ENCODE measurements at places on chromosomes 12 and 14.

DNA sequence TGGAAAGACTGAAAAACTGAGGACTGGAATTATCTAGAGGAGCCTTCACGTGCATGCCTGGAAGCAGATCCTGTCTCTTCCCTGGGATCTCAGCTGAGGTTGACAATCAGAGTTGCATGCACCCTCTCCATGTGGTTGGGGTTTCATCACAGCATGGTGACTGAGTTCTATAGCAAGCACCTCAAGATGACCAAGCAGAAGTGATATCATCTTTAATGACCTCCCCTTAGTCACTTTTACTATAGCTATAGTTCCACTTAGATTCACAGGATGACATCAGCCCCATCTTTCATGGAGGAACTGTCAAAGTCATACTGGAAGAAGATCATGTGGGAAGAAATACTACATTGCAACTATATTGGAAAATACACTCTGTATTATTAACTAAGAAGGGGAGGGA lies 105.8 kb upstream of the ATXN7L3B start:
- no peak for DNase-seq

DNA sequence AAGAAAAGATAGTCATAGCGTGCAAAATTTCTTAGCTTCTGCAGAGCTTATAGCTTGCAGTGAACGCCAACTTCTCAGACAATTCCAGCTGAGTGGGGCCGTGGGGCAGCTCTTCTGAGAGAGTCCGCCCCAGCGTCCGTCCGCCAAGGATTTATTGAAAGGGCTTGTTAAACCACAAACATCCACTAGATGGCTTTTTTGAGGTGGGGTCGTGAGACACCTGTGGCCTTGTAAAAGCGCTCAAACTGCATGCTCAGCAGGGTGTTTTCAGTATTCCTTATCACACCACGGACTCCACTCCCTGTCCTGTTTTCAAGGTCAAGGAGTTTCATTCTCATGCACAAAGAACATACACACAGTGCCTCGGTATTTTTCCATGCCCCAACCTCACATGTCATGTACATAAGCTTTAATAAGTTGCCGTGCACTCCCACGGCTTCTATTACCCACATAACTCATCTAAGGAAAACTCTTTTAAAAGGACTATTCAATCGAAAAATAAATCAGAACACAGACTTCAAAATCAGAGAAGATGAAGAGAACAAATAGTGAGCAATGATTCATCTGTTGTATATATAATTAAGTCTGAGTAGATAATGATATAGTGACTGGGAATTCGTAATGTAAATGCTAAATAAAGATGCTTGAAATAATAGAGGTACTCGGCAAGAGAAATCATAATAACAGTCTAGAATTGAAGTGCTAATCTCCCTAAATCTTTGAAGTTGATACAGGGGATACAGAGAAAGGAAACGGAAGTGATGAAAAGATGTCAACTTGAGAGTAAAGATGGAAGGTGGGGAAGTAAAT lies 46.7 kb downstream of the WBP11 start:
- no peak for DNase-seq

DNA sequence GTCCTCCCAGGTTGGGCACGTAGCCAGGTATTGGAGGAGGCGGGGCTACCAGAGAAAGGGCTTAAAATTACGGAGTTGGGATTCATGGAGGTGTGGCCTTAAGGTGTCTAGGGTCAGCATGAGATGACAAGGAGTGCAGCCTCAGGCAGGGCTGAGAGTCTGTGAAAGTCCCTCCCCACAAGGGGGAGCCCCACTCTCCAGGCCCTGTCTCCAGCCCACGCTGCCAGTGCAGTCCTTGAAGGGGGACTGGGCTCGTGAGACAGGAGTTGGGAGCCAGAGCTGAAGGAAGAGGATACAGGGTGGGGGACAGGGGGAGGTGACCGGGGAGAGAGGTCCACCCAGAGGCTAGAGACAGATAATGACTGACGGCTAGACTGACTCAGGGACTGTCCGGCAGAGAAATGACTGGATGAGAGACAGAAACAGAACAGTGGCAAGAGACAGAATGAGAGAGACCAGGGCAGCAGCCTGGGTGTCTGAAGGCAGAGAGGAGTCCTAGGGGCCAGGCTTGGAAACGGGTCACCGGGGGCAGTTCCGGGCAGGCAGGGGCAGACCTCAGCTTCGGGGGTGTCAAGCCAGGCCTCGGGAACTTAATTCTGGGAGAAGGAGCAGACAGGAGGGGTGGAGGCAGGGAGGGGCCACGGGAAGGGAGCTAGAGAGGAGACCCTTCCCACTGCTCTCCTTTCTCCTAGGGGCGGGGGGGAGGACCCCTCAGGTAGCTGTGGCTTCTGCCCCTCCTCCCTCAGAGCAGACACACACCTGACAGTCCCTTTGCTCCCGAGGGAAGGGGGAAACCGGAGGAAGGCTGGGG lies 970 bp downstream of the CDH24 start:
- peak; percentile 71 for DNase-seq

GRCh38 chr12:111006621-111007020 lies 86.2 kb upstream of the MYL2 start:
- no peak for DNase-seq

DNA sequence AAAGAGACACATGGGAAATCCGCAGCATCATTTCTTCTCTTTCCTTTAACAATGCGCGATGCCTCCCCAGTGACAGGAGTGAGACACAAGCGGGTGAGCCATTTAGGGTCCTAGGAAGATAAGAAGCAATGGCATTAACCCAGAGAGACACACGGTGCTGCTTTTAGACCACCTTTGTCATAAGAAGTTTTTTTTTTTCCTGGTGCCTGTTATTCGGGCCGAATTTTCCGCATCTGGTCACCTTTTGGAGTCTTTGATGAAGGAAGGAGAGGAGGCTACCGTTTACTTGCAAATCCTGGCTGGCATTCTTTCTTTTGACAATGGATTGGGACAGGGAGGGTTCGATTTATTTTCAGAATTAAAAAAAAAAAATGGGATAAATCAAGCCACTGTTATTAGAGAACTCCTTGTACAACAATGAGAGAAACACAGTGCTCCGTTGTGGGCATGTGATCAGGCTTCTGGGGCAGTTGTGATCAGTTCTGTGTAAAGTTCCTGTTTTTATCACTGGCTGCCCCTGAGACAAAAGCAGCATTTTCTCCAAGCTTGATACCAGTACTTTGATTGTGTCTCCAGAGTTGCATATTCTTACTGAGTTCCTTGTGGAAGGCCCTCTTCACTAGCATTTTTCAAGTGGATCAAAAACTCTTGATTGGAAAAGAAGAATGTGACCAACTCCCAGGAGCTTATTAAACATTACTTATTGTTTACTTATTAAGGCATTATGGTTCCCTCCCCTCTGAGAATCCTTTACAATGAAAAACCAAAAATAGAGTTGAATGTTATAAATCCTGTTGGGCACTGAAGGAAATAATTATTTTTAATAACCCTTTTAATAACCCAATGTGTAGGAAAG lies 1.1 kb downstream of the DIP2B start:
- no peak for DNase-seq

- peak; percentile 9 for DNase-seq
Measured at GRCh38 chr12:132152411-132152821, 8.2 kb downstream of the NOC4L start.

- no peak for DNase-seq
Measured at GRCh38 chr12:39065455-39065854, 160.1 kb upstream of the CPNE8 start.

DNA sequence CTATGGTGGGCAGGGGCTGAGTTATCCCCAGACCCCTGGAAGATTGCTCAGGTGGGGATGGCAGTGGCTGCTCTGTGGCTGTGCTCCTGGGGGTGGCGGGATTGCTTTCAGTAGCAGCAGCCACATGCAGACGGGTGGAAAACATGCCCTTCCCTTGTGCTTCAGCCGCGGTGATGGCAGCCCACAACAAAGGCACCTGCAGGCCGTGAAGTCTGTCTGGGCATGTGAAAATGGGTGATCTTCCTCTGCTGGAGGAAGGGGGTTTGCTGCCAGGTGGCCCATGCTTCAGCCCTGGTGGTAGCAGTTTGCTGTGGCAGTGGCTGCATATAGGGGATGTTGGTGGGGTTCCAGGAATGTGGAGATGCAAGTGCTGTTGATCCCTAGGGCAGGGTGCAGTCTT lies 326.2 kb upstream of the RGS6 start:
- no peak for DNase-seq

DNA sequence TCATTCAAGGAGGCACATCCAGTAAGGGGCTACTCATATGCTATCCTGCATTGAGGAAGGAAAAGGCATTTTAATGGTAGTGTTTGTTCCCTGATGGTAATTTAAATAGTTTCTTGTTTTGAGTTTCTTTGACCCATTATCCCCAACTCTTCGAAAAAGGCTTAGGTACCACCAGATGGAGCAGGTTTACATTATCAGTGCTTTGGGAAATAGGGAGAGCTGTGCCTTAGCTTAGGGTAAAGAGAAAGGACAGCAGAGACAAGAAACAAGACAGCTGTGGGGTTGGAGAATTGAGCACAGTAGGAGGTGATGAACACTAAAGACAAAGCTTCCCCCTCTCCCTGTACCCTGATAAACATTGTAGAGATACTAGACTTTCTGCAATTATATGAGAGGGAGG lies 29.1 kb upstream of the HELB start:
- DNase-seq, result no peak

GRCh38 chr14:75053396-75054291 lies 2.4 kb upstream of the MLH3 start:
- no peak for DNase-seq

DNA sequence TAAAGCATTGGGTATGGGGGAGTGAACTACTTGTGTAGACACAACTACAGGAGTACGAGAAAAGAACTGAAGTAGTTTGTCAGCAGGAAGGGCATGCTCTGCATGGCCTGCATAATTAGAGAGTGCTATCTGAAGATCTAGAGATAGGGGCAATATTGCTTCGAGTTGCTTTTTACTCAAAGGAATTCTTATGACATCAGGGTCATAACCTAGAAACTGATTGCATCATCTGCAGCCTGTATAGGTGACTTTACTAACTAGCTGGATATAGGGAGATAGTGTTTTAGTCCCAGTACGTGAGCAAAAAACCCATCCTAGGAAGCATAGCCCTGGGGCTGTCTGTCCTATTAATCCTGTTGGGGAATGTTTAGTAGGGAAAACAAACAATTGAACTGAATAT lies 39.8 kb downstream of the TMTC3 start:
- DNase-seq, result no peak

DNA sequence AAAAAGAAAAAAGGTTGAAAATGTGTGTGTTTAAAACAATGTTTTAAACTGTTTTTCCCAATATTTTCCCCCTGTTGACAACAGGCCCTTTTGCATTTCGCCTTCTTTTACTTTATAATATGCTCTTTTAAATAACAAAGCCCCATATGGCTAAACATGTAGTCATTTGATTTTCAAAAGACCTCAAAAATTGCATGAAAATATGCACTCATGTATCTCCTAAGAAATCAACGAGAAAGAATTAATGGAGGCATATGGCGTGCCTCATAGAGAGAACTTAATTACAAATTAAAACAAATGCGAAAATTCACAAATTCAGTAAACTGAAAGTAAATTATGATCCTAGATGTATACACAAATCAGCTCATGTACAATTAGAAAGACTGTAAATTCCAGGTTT lies 202.6 kb upstream of the FOXN3 start:
- no peak for DNase-seq

DNA sequence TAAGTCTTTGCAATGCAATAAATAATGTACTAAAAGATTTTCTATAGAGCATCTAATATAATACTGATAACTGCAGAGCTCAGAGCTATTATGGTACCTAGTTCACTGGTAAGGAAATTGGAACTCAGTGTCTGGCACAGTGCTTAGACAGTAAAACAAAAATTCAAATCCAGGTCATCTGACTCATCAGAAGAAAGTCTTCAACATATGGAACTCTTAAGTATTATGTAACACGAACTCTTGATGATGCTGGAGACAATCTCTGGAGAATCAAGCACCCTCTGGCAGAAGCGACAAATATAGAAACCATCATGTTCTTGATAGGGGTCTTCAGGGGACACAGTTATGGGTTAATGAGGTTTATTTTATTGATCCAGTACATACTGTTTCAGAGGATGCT lies 37.3 kb upstream of the TRHDE start:
- no peak for DNase-seq

- no peak for DNase-seq
Measured at GRCh38 chr12:91986084-91986483, 159.6 kb downstream of the BTG1 start.

DNA sequence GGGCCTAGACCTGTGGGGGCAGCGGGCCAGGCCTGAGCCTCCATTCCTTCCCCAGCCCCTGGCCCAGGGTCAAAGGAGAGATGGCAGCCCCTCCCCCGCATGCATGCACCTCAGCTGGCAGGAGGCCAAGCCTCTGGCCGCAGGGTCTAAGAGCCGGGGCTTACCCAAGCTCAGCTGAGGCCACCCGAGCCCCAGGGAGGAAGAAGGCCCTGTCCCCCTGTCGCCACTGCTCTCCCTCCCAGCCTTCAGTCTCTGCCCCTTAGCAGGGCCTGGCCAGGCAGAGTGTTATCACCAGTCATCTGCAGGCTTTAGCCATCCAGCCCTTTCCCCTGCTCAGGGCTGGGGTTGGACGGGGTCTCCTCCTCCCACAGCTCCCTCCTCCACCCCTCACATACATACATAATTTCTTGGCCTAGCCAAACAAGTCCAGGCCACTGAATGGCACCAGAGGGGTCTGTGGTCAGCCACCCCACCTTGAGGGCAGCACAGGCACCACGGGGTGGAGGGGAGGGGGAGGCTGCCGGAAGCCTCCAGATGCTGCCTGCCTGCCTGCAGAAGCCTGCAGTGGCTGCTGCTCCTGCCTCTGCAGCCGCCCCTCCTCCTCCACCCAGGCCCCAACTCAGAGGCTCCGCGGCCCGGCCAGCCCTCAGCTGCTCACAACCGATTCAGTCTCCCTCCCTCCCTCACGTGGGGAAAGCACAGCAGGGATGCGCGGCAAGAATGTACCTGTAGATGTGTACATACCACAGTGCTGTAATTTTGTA lies 22.8 kb downstream of the RAB35 start:
- no peak for DNase-seq

DNA sequence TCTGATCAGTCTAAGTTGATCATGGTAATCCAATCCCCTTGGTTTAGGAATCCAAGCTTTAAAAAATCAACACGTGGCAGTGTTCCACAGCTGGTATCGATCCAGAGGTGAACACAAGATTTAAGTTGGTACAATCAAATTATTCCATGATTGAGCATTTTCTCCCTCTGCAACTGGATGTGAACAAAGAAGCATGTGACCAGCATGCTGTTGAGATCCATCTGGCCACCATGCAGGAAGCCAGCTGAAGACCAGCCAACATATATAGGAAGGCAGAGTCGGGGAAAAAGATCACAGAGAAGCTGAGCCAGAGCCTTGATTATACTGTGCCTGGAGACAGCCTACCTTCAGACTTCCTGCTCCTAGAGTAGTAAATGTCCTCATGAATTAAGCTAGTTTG lies 158.3 kb downstream of the SEC23A start:
- no peak for DNase-seq

GRCh38 chr12:15157269-15157671 lies 63.9 kb downstream of the RERG start:
- no peak for DNase-seq

DNA sequence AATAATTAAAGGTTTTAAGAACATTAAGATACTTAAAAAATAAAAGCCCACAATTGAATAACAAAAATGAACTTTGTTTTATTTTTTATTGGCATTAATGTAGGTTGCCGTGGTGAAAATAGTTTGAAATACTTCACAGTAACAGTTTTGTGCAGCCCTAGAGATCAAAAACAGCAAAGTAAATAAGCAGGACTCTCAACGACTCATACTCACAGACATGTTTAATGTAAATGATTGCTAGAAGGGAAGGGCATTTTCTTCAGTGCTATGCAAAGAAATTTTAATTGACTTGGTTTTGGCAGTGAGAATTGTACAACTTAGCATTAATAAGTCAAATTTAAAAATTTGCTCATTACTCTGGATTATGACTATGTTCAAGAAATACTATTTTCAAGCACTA lies 16.0 kb downstream of the TRMT5 start:
- DNase-seq, result no peak

Data from activated CD8-positive, alpha-beta memory T cell treated with anti-CD3 and anti-CD28 coated beads, Interleukin-2, amount 50 U/mL, for 4 hours (primary cell).